ENCODE measurements at places on chromosomes 1 and 21. TPM values are rescaled to one million over a fixed set of nuclear protein-coding genes. Genes with fewer than 3 reads are reported as not detected.

The TMEM51 gene
- 41.6 TPM for total RNA-seq

The CSF3R gene
- not detected for total RNA-seq

The RNU1-3 gene
- total RNA-seq: not detected

The ATP1A2 gene
- total RNA-seq: 0.04 TPM

The LRRC38 gene
- not detected for total RNA-seq

The AMPD1 gene
- total RNA-seq: not detected

The MEX3A gene
- 2.3 TPM for total RNA-seq

The ZNF648 gene
- total RNA-seq: not detected

The KRTAP12-2 gene
- total RNA-seq: not detected

The ETV3L gene
- not detected for total RNA-seq

The GREM2 gene
- total RNA-seq: 0.22 TPM

The VSIG8 gene
- 0.07 TPM for total RNA-seq

The SPRR4 gene
- not detected for total RNA-seq

The IFNLR1 gene
- total RNA-seq: 1.5 TPM

The RGS7 gene
- 0.10 TPM for total RNA-seq

The VCAM1 gene
- not detected for total RNA-seq

The TRIM58 gene
- not detected for total RNA-seq

The CCDC30 gene
- total RNA-seq: 0.59 TPM

The SLC25A34 gene
- 0.25 TPM for total RNA-seq

The RXFP4 gene
- total RNA-seq: not detected

The RASSF5 gene
- 1.3 TPM for total RNA-seq

The CD1B gene
- total RNA-seq: not detected

The SELP gene
- total RNA-seq: not detected

The CD2 gene
- total RNA-seq: not detected

The INSRR gene
- total RNA-seq: not detected

The LPAR3 gene
- 0.35 TPM for total RNA-seq

The SPATA1 gene
- total RNA-seq: 0.43 TPM

The DCST1 gene
- total RNA-seq: not detected

The GBP5 gene
- total RNA-seq: not detected

The SCAMP3 gene
- 95.7 TPM for total RNA-seq

The CADM3 gene
- 0.15 TPM for total RNA-seq

The OR2T2 gene
- not detected for total RNA-seq

The VHLL gene
- total RNA-seq: not detected

The MACO1 gene
- 8.2 TPM for total RNA-seq

The GNAT2 gene
- not detected for total RNA-seq

The KANK4 gene
- total RNA-seq: 0.41 TPM

The NTNG1 gene
- total RNA-seq: not detected

The OR2L8 gene
- total RNA-seq: not detected

The FMOD gene
- not detected for total RNA-seq

The NCAM2 gene
- not detected for total RNA-seq

The ARMH1 gene
- total RNA-seq: 0.28 TPM

The S100A1 gene
- 0.84 TPM for total RNA-seq

The MYOG gene
- not detected for total RNA-seq

The RCAN3 gene
- 13.8 TPM for total RNA-seq

The CIART gene
- 0.22 TPM for total RNA-seq

The PRKCZ gene
- total RNA-seq: 6.5 TPM

The SLC30A2 gene
- total RNA-seq: not detected

The LEMD1 gene
- not detected for total RNA-seq

The CD48 gene
- total RNA-seq: not detected

Measured in A549 treated with RU486 at 1 μM for 4 hours (cell line).